ENCODE measurements at places on chromosomes 12 and 14. TPM values are rescaled to one million over a fixed set of nuclear protein-coding genes. Genes with fewer than 3 reads are reported as not detected.

The KCNK10 gene
- 6.9 TPM for polyA plus RNA-seq

The PTCSC3 gene
- not detected for polyA plus RNA-seq

The PGAM5 gene
- polyA plus RNA-seq: 46.8 TPM

The SLC6A15 gene
- 11.4 TPM for polyA plus RNA-seq

The KCNA5 gene
- 8.6 TPM for polyA plus RNA-seq

The SMOC1 gene
- 4.1 TPM for polyA plus RNA-seq

The NANOG gene
- polyA plus RNA-seq: not detected

The AMIGO2 gene
- 3.6 TPM for polyA plus RNA-seq

The RFX4 gene
- not detected for polyA plus RNA-seq

The LRRK2 gene
- 0.54 TPM for polyA plus RNA-seq

The KRT82 gene
- polyA plus RNA-seq: not detected

All from neural cell (in vitro differentiated cells).